ENCODE measurements at places on chromosomes 3 and 15.

- no peak for DNase-seq
Measured at GRCh38 chr3:73558727-73559075, 66.0 kb downstream of the PDZRN3 start.

GRCh38 chr15:40906991-40907802, 12.9 kb downstream of the VPS18 start:
- DNase-seq, result no peak

GRCh38 chr3:176219970-176220369, 977.3 kb downstream of the TBL1XR1 start:
- DNase-seq, result no peak

GRCh38 chr3:148372206-148372875, 325.4 kb upstream of the AGTR1 start:
- DNase-seq, result no peak

- DNase-seq, result no peak
Measured at GRCh38 chr3:124034016-124034843, 42.3 kb upstream of the ROPN1 start.

- DNase-seq, result no peak
Measured at GRCh38 chr15:65837301-65838294, 31.7 kb upstream of the RAB11A start.

GRCh38 chr15:77004189-77004588, 9.3 kb downstream of the PSTPIP1 start:
- no peak for DNase-seq

DNA sequence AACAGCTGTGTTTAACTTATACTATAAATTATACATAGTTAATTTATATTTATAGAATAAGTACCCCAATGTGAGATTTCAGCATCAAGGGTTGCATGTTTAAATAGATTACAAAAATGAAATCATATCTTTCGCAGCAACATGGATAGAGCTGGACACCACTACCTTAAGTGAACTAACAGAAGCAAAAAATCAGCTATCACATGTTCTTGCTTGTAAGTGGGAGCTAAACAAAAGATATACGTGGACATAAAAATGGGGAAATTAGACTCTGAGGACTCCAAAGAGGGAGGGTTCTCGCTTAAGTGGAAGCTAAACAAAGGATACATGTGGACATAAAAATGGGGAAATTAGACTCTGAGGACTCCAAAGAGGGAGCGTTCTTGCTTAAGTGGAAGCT, 626.5 kb upstream of the DPPA4 start:
- no peak for DNase-seq

- no peak for DNase-seq
Measured at GRCh38 chr3:124653797-124654469, 76.3 kb upstream of the UMPS start.

GRCh38 chr3:192024751-192025150, 563.8 kb downstream of the PYDC2 start:
- DNase-seq, result no peak

- no peak for DNase-seq
Measured at GRCh38 chr3:112858410-112859069, 11.9 kb upstream of the CD200R1L start.

GRCh38 chr3:27454914-27455313, 29.3 kb downstream of the SLC4A7 start:
- DNase-seq, result no peak
